ENCODE measurements at places on chromosomes 1 and 21.
A peak's percentile ranks its signal among the peaks of the same experiment; 100 is the strongest.

DNA sequence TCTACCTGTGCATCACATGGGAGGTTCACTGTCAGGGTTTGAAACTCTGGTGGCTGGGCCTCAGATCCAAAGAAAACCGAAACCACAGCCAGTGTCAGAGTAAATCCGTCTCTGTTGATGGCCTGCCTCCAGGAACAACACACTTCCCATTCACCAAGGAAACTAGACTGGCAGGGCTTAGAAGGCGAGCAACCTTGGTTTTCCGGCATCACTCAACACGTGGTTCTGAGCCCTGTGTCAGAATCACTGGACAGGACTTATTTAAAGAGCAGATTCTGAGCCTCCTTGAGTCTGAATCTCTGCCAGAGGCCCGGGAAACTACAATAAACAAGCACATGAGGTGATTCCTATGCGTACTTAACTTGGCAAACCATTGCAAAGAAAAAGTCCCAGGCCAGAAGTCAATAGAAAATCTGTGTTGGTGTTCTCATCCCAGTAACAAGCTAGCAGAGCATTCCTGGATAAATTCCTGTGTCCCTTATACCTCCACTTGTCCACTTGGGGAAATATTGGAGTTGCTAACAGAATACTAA is 70.0 kb downstream of the KCTD3 start:
- peak; percentile 41 for DNase-seq

- DNase-seq: no peak
Measured at GRCh38 chr1:151085953-151086559, 15.5 kb downstream of the GABPB2 start.

DNA sequence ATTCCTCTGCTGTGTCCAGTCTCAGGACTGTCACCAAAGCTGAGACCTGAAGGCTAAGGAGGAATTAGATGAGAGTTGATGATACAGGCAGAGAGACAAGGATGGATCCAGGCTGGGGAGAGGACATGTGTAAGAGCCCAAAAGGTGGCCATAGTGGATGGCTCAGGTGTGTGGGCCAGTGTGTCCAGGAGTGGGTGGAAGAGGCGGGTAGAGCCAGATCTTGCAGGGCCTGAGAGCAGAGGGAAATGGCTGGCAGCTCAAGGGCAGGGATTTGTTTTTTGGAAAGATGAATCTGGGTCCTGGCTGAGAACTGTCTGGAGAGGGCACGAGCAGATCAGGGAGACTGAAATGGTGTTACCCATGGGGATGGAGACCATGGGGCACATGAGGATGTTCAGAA is 38.1 kb downstream of the AZIN2 start:
- no peak for DNase-seq

DNA sequence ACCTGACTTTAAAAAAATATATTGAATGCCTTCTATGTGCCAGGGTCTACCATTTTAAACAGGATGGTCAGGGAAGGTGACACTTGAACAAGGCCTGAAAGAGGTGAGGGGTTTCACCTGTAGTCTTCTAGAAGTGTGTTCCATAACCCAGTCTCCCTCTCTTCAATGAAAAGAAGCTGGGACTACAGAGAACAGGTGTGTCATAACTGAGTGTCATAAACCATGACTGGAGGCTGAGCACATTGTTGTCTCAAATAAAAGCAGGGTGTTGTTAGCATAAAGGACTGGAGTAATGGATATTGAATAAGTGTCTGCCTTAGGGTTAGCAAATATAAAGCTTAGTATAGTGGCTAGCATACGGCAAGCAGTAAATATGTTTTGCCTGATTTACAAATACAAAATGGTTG is 65.4 kb downstream of the SYDE2 start:
- DNase-seq: no peak

DNA sequence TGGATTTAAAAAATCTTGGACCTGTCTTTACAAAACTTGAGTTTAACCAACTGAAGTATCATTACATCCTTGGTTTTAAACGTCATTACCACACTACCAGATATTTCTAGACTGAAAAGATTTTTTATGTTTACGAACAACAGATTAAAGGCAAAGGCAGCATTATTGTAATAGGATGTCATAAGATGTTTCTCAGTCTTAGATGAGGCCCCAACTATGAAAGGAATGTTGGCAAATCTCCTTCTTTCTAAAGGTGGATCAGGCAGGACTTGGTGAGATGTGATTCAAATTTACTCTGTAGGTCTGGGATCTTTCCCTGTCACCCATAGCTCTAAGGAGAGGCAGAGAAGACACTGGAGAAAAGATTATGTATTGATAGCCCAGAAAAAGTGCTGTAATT is 417.9 kb downstream of the PTBP2 start:
- DNase-seq: no peak

DNA sequence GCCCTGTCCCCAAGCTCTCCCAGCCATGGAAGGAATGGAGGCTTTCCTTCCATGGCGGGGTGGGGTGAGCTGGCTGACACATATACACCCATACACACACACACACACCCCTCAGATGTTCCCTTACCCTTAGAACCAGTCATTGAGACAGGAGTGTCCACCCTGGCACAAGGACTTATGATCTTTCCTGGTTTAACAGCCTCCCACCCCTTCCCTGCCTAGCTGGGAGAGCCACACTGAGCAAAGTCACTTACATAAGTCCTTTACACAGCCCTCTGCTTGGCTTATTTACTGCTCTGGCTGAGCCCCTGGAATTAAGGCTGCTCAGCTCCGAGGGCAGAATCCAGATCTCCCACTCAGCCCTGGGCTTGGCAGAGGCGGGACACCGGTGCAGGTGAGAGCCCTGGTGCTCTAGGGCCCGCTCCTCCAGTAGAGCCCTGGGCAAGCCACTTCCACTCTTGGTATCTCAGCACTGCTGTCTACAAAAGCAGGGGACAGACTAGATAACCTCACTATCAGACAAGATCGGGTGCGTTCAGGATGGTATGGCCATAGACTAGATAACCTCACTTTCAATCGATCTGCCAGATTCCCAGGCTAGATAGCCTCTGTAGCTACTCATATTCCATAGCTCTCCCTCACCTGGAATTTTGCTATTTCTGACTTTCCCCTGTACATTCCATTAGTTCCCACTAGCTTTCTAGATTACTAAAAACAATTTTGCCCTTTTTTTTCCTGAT is 16.7 kb downstream of the SLC6A9 start:
- peak; percentile 57 for DNase-seq

DNA sequence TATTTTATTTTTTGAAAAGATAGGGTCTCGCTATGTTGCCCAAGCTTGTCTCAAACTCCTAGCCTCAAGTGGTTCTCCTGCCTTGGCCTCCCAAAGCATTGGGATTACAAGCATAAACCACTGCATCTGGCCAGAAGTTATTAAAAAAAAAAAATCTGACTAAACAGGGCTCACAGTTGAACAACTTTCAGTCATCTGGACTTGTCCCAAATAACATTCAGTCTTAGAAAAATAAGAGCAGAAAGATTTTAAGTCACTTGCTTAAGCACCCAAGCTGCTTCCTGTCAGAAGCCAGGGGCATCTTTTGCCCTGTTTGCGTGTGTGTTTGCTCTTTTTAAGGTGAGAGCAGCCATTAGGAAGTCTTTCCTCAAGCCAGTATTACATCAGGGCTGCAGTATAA is 286.8 kb downstream of the LMO4 start:
- no peak for DNase-seq
